NCI-H1105 (cell line): ENCODE measurements at places on chromosomes 5 and 9.

GRCh38 chr9:83472764-83473163 lies 65.4 kb downstream of the FRMD3 start:
- DNase-seq, result no peak

DNA sequence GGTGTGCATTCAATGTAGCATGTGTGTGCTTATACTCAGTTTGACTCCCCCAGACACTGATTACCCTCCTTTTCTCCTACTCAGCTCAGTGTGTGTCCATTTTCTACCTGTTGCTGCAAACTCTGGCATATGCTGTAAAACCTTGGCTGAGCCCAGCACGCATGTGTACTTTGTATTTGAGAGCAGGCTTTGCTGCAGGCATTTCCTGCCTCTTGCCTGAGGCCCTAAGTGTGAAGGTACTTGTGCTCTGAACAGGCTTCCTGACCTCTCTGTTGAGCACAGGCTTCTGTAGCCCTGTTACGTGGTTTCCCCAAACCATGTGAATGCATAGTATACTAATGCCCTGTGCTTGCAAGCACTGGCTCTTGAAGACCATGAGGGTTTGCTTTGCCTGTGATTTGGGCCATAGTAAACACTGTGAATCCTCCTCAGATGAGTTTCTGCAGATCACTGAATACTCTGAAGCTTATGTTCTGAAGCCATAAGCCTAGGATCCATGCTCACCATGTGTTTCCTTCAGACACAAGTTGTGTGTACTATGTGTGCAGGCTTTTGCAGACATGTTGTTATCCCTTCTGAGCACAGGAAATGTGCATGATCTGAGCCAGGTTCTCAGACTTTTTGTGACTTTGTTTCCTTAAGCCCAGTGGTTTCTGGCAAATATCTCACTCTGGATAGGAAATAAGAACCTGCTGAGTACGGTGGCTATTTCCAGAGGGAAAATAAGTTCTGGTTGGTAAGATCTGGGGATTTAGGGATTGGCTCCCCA lies 124.9 kb upstream of the RUSC2 start:
- DNase-seq, result no peak

- no peak for DNase-seq
Observed at GRCh38 chr9:29556746-29557145, 1983.5 kb upstream of the C9orf72 start.

GRCh38 chr9:6924149-6924548 lies 166.4 kb downstream of the KDM4C start:
- DNase-seq, result no peak

- no peak for DNase-seq
Observed at GRCh38 chr5:133118741-133119140, 66.9 kb downstream of the HSPA4 start.

DNA sequence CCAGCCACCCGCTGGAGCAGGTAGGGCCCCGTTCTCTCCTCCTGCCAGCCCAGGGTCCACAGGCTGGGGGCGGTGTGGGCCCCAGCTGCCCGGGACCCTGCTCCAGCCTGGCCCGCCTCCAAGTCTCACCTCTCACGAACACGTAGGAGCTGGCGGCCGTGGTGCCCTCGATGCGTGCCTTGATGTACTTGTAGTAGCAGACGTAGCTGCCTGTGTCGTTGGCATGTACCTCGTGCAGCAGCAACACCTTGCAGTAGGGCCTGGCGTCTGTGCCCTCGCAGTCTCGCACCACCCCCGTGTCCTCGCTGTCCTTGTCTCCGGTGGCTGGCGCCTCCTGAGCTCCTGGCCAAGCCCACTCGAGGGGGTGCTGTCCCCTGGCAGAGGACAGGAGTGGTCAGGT lies 19.0 kb downstream of the FLT4 start:
- DNase-seq, result no peak
